Activated CD8-positive, alpha-beta memory T cell treated with anti-CD3 and anti-CD28 coated beads for 4 hours (primary cell): ENCODE measurements at places on chromosomes 2 and 18.

DNA sequence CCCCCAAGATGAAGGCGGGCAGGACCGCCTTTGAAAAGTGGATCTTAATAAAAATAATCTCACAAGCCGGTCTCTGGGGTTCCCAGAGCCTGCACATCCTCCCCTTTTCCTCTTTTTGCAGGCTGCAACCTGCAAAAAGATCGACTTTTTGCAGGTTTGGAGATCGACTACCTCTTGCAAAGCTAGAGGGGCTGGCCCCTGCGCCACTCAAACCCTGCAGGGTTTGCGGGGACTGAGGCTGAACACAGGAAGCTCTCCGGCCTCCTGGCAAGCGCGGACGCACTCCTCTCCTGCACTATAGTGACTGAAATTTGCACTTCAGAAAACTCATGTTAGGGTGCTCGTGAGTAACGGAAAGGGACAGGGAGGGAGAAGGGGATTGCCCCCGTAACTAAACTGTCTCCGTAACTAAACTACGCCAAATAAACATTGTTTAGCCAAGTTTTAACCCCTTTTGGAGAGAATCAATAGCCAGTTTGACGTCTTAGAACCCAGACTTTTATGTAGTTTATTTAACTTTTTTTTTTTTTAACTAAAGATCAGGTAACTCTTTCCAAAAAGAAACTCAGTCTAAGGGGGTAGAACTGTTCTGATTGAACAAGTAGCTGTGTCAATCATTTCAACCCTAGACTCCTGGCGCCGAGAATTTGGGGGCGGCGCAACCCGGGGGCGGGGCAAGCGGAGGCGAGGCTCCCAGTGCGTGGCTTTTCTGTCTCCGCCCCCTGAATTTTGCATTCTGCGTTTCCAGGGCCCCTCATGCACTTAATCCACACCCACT lies 2.5 kb downstream of the IGFBP5 start:
- DNase-seq: peak; percentile 31

DNA sequence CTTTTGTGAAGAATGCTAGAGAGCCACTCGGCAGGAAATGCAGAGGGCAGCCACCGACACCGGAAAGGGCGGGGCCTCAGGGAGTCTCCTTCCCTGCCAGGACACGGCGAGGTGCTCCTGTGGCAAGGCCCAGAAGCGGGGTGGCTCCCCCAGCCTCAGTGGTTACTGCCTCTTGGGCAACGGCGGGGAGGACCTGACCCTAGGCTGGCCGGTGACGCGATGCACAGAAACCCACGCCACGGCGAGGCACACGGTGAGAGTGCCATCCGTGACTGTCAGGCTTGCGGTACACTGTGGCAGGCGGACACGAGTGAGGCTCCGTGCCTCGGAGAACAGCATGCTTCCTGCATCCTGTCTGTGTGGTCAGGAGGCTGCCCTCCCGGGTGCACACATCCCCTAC lies 47.8 kb downstream of the ZAP70 start:
- peak; percentile 21 for DNase-seq

DNA sequence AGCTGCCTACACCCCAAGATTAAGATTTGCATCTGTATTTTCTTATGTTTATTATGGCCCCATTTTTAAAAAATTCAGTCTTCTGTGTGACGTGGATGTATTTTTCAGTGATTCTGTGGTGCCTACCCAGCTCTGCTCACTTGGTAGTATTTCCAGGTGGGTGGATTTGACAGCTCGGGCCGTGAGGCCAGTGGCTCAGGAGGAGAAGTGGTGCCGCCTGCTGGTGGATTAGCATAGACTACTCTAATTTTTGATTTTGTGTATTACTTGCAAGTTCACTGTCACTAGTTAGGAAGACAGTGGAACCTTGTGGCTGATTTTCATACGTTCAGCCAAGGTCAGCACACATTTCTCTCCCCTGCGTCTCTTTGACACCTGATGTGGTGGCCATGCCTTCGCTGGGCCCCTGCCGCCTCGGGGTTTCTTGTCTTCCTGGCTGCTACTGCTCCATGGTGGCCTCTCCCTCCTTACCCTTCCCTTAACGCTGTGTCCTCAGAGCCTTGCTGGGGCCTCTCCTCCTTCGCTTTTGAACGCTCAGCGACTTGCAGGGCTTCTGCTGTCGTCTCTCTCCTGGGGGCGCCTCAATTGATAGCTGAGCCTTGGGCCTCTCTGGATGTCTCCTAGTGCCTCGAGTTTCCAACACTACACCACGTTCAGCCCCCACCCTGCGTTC lies 89.4 kb downstream of the DGKD start:
- peak; percentile 75 for DNase-seq

GRCh38 chr2:37892436-37893114 lies 32.5 kb upstream of the RMDN2 start:
- DNase-seq: no peak

DNA sequence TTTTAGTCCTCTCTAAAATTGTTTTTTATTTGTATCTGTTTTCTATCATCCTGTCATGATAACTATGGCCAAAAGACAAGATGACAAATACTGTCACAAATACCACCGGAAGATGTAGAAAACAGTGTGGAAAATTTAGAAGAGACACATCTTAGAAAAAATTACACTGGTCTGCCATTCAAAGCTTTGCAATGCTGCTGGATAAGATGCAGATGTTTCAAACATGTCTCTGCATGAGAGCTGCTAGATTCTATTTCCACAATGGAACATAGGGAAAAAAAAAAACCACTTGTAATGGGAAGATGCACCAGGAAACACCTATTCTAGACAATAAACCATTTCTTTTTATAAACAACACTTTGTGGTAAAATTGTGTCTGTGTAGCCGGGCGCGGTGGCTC lies 5.8 kb upstream of the TAF1B start:
- no peak for DNase-seq

- no peak for DNase-seq
These were observed 3.4 kb upstream of the CCDC88A start for GRCh38 chr2:55422876-55423665.

GRCh38 chr2:190583507-190584337 lies 49.2 kb upstream of the NEMP2 start:
- DNase-seq: no peak

DNA sequence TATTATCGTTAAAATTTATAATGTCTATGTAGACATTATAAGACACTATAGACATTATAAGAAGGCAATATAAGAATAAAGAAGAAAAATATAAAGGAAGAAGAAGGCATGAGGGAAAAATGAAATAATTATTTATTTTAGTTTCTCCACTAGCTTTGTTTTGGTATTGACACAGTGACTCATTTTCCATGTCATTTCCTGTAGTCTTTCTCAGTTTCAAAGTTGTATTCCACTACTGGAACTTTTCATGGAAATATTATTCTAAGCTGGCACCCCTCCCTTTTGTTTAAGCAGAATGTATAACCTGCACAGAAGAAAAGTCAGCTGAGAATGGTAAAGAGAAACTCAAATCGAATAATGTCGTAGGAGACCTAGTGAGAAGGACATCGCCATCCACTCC lies 234.2 kb upstream of the NETO1 start:
- no peak for DNase-seq

GRCh38 chr2:178718283-178718682 lies 88.9 kb downstream of the TTN start:
- no peak for DNase-seq

DNA sequence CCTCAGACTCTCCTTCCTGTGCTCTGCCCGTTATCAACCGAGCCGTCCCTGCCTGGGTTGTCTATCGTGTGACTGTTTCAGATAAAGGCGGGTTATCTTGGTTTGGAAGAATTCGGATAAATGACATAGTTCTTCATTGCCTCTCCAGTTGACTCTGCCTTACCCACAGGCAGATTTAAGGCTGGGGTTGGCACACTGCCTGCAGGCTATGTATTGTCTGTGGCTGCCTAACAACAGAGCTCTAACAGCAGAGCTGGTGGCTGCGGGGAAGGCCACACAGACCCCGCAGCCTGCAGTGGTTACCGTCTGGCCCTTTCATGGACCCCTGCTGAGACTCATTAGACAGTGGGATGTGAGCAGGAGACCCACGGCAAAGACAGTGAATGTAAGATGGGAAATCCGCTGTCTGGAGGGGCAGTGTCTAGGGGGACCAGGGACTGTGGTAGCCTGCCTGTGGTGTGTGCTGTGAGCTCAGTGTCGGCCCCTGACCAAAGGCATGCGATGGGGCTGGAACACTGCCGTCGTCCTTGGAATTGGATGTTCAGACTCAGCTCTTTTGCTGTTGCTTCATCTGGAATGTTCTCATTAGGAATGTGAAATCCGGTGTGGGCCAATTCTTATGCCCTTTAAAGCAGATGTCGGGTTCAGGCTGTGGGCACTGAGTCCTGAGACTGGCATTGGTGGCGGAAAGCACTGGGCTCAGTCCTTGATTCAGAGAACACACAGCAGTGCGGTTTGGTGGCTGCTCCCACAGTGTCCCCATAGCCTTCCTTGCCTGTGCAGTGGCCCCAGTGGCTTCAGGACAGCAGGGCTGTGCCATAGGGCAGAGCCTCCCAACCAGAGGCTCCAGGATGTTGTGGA lies 44.5 kb downstream of the SH3RF3 start:
- no peak for DNase-seq

GRCh38 chr2:38248255-38248654 lies 128.8 kb downstream of the ATL2 start:
- no peak for DNase-seq

GRCh38 chr2:10531874-10532637 lies 83.9 kb upstream of the ODC1 start:
- DNase-seq: no peak

- DNase-seq: no peak
These were observed 370.3 kb downstream of the MEIS1 start for GRCh38 chr2:66805016-66805865.

DNA sequence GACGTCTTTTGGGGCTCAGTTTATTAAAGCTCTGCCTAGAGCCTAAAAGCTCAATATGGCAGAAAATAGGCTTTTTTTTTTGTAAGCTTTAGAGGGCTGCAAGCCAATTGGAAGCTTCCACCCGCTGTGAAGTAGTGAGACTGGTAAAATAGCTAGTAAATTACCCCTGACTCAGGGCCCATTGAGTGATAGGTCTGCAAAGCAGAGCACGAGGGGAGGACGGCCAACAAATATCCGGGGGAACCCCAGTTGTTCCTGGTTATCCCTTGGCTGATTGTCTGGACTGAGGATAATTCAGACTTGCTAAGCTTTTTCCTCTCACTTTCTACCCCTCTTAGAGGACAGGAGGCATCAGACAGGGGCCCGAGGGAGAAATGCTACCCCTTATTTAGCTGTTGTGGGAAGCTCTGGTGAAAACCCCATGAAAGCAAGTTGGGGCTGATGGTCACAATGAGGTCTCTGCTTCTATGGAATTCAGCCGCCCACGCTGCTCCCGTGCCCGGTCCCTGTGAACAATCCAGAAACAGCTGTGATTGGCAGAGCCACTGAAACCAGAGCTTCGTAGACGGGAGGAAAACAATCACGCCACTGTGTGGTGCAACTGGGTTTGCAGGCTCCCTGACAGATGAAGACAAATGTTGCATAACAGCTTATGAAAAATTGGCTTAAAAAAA lies 141.9 kb upstream of the LGALSL start:
- no peak for DNase-seq

GRCh38 chr18:10077986-10078385 lies 164.2 kb downstream of the VAPA start:
- DNase-seq: no peak

DNA sequence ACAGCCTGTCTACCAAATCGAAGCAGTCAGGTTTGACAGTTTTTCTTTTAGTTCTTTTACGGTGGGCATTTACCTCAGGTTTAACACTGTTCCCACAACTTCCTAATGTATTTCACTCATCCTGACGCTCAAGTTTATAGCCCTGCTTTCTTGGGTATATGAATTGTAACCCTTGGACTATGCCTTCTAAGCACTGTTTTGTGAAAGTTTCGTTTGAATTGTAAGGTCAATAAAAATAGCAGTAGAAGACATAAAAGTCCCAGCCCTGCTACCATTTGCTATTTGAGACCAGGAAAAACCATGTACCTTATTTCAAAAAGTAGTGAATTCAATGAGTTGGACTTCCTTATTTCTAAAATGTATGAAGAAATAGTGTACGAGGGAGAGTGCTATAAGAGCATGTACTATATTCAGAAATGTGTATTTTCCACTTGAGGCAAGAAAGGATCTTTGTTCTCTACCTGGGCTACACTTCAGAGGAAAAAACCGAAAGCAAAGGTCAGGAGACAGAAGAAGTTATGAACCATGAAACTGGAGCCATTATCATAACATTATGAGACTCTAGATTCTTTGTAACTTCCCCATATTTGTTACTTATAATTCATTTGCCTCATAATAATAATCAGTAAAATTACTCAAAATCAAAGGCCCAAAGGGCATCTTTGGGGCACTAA lies 1.9 kb upstream of the ZC3H15 start:
- no peak for DNase-seq

GRCh38 chr2:47631792-47632398 lies 151.1 kb upstream of the MSH6 start:
- DNase-seq: no peak

DNA sequence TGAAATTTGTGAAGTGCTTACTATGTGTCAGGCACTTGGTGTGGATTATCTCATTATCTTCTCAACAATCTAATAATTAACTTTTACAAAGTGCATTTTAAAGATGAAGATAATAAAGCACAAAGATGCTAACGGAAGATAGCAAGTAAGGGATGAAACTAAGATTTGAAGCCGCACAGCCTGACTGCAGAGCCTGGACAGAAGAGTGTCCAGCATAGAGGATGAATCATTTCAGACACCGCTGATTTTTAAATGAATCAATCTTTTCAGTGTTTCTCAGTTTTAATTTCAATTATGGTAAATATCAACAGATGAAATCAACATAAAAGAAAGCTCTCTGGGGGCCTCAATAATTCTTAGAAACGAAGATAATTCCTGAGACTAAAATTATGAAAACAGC lies 24.5 kb upstream of the STAM2 start:
- no peak for DNase-seq

DNA sequence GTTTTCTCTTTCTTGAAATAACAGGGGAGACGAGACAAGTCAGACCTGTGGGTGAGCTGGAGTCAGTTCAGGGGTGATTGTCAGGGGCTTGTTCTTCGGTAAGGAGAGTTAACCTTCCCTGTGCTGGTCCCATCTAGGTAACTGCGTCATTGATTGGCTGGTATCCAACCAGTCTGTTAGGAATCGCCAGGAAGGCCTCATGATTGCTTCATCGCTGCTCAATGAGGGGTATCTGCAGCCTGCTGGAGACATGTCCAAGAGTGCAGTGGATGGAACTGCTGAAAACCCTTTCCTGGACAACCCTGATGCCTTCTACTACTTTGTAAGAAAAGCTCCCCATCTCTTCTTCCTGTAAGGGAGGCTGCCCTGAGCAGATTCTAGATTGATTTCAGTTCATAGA lies 21.3 kb downstream of the PLEK start:
- DNase-seq: no peak

- DNase-seq: no peak
These were observed 32.0 kb downstream of the LGALSL start for GRCh38 chr2:64485961-64486360.

- no peak for DNase-seq
These were observed 320.1 kb upstream of the CWC22 start for GRCh38 chr2:180327185-180327584.

- no peak for DNase-seq
These were observed 797 bp downstream of the TTC32 start for GRCh38 chr2:19900931-19901441.

DNA sequence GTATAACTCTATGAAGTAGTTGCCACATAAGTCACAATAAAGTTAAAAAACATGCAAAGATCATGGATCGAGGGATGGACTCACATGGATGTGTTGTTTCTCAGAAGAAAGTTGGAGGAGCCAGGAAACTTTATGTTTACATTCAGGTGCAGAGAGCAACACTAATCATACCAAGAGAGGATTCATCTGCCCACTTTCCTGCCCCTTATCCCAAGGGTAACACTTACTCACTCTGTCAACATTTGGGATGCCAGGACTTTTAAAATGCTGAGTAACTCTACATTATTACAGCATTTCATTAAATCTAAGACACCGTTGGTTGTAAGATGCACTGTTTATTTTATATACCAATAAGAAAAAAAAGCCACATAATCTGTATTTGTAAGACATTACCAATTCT lies 170.4 kb downstream of the KCNE4 start:
- DNase-seq: no peak
